Stimulated activated CD8-positive, alpha-beta memory T cell treated with anti-CD3 and anti-CD28 coated beads, Interleukin-15, amount 100 ng/mL, for 4 hours (primary cell): ENCODE measurements at places on chromosomes 11 and 22.

- no peak for DNase-seq
Measured at GRCh38 chr11:45106440-45106839, 40.0 kb upstream of the PRDM11 start.

- DNase-seq: no peak
Measured at GRCh38 chr22:46408568-46409506, 73.3 kb downstream of the TRMU start.

DNA sequence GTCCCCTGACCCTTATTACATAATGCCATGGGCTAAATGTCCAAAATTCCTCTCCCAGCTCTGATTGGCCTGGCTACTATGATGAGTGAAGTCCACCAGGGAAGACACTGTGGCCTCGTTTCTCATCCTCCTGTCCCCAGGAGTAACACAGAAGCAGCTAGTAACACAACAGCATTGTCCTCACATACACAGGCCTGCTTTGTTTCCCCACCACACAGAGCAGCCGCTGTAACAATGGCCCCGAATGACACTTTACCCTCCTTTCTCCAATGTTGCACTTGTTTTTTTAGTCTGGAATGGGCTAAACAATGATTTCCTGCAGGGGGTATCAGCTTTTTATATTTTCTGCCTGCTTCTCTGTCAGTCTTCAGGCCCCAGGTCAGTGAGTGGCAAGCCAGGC is at the start of gene PRR5L:
Gene PRR5L (plus strand): TSS at position 363 of the 400 bp plus-strand sequence. CDS start 104,834 bp downstream, outside the sequence.
- no peak for DNase-seq

GRCh38 chr22:21797444-21798221 is 62.0 kb upstream of the YPEL1 start:
- DNase-seq: no peak

DNA sequence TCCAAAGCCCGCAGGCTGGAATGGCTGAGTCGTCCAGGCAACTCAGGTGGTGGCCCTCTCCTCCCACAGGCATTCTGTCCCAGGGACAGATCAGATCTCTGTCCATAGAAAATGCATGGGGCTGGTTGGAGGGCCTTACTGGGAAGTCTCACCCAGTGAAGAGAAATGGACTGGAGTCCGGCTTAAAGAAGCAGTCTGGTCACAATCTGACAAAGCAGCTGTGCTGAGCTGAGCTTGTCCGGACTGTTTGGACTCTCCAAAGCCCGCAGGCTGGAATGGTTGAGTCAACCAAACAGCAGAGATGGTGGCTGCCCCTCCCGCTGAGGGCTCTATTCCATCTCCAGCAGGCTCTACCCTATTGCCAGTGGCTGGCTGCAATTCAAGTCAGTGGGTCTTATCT is 14.4 kb upstream of the DEPDC7 start:
- no peak for DNase-seq

DNA sequence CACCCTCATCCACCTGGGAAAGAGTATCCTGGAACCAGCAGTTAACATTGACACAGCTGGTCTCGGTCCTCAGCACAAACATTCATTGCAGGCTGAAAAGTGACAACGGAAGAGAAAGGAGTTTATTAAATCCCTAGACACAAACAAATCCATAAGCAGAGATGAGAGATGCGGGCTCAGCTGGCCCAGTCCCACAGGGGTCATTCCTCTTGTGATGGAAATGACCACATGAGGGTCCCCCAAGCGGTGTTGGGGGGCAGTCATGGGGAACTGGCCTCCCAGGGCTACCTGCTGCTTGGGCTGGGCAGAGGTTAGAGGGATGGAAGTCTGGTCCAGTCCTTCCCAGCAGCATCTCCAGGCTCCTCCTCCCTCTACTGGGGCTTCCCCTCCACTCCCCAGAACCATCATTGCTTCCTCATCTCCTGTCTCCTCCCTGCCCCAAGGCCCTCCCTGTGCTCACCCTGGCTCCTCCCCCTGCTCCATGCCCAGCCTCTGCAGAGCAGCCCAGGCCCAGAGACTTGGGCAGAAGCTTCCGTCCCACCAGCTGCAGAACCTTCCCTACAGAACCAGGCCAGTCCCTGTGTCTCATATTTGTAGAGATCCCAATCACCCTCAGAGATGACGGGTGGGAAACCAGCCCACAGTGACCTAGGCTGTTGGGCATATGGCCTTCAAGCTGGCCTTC is 5.4 kb upstream of the IGLL5 start:
- DNase-seq: no peak

DNA sequence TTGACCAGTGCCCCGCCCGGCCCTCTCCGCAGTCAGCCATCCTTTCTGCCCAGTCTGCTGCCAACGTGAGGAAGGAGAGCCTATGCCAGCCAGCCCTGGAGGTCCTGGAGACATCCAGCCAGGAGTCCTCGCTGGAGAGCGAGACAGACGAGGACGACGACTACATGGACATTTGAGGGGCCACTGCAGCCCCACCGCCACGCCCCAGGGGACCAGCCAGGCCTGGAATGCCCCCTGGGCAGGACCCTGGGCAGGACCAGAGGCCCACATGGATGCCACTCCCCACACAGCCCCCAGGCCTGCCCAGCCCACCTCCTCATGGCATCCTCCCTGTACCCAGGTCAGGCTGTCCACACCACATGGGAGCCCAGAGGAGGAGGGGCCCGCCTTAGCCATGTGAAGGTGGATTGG is 3.3 kb upstream of the SUSD2 start:
- DNase-seq: no peak

DNA sequence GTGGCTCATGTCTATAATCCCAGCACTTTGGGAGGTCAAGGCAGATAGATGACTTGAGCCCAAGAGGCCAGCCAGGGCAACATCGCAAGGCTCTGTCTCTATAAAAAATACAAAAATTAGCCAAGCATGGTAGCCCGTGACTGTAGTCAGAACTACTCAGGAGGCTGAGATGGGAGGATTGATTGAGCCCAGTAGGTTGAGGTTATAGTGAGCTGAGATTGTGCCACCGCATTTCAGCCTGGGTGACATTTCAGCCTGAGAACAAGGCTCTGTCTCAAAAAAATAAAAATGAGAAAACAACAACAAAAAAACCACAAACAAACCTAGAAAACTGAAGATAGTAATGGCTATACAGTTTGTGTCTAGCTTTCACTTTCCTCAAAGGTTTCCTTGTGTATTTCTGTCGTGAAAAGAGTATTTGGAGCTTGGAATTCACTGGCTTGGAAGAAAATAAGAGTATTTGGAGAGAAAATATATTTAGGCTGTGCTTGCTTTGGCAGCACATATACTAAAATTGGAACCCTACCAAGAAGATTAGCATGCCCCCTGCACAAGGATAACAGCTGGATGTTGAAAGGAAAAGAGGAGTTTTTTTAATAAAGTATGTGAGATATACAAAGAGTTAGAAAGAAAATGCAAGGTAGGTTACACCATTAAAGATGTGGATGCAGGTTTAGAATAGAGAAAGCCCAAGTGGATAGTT is 3.9 kb upstream of the BIRC3 start:
- DNase-seq: no peak

DNA sequence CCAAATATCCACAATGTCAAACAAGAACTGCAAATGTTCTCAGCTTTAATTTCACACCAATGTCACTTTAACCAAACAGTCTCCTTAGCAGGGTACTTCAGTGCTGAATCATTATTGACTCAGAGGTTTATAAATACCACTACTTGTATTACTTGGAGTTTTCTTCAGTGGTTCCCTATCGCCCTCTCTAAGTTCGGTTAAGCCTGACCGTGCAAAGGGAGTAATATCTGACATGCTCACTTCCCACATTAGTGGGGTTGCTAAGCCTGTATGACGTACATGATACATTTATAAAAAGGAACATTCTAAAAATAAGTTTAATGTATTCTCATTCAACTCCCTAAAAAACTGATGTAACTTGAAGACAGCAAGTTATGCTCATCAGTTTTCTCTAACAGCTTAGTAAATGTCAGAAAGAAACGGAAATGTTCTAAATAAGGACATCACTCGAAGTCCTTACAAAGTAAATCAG is 93.1 kb upstream of the ZC3H12C start:
- DNase-seq: no peak

DNA sequence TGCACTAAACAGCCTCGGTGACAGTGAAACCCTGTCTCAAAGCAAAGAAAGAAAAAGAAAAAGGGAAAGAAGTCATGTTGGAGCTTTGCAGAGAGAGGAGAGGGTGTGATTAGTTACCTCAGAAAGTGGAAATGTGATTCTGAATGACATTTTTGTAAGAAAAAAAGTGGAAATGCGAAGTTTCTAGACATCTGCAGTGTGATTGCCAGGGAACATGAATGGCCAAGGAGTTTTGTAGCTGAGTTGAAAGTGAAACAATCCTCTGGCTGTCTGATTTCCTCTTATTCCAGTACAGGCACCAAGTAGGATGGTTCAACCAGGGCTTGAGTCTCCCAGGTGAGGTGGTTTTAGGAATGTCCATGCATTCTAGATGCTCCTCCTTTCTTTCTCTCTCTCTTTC is 17.8 kb upstream of the SYVN1 start:
- DNase-seq: no peak

DNA sequence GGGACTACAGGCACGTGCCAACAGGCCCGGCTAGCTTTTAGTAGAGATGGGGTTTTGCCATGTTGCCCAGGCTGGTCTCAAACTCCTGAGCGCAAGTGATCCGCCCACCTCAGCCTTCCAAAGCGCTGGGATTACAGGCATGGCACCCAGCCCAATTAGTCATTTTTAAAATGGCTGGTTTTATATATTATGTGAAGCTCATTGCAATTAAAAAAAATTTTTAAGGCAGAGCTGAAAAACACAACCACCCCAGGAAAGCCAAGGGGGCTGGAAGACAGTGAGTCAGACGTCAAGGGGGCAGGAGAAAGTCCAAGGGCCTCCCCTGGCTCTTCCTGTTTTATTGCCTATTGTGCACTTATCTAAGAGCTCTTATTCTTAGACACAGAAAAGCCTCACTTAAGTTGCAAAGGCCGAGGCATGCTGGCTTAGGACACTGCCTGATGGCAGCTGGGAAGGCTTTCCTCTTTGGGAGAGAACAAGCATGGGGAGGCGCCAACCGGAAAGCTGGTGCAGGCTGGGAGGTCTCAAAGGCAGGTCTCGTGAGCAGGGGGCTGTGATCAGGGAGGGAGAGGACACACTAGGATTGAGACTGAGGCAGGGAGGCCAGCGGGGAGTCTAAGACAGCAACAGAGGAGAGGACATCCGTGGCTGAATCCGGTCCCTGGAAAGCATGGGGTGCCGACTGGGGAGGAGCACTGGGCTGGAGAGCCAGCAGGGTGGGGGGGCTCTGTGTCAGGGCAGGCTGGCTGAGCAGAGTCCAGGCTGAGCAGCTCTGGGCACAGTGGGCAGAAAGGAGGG is 11.1 kb upstream of the OSM start:
- DNase-seq: no peak

DNA sequence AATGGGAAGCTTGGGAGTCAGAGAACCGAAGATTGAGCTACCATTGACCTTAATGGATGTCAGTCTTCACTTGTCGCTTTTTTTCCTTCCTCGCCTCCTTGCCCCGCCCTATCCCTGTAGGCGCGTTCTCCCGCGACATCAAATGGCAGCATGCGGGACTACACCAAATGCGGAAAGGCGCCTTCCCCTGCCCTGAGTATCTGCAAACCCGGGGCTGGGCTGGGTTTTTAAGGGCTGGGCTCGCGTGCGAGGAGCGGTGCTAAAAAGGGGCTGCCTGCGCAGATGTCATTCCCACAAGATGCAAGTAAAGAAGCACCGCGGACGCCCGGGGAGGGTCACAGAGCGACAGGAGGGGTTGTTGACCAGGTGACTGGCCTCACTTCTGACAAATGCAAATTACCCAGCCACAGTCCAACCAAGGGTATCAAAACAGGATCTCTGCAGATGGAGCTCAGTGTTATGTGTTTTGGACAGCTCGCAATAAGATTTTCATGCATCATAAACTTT is 4.7 kb upstream of the FAM111B start:
- DNase-seq: no peak

- DNase-seq: no peak
Measured at GRCh38 chr11:47051217-47051616, 114.7 kb downstream of the CSTPP1 start.

- DNase-seq: no peak
Measured at GRCh38 chr11:24124876-24125275, 372.0 kb upstream of the LUZP2 start.

DNA sequence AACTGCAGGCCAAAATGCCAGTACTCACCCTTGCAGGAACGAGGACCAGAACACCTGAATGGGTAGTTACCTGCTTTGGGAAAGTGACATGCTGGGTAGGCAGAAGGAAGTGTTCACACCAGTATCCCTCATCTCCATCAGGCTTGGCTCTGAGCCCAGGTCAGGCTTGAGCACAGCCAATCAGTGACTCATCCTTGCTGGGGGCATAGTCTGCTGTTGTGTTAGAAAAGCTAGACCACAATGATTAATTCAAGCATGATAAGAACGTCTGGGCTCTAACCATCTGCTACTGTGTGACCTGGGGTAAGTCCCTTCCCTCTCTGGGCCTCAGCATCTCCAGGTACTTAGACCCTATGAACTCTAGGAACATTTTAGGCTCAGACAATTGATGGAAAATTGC is 450.4 kb downstream of the MIAT start:
- DNase-seq: no peak

GRCh38 chr11:65639623-65640482 is 2.0 kb downstream of the SIPA1 start:
- no peak for DNase-seq

DNA sequence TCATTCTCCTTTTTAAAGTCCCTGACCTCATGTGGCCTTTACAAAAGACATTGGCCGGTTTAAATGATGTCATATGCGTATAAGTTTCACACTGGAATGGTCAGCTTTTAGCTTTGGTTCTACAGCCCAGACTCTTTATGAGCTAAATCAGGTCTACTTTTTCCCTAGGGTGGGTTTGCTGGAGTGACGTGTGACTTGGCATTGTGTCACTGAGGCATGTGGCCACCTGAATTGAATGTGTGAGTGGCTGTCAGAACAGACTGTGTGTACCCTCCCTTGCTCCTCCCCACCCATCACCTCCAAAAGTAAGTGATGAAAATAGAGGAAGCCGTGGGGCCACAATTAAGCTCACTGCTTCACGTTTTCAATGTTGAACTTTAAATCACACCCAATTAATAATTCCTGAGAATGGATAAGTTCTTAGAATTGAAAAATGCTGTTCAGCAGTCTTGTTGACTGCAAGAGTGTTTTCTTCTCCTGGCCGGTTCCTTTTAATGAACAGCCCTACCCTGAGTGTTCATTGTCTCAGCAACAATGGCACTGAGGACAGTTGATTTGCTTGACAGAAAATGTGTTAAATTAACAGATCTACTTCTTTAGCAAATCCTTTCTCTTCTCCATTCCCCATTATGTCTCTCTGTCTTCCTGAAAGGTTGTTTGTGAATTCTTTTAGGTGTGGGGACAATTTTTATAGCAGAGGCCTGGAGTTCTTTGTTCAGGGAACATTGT is 11.3 kb downstream of the CECR2 start:
- DNase-seq: no peak

- DNase-seq: no peak
Measured at GRCh38 chr11:36931139-36931538, 333.1 kb upstream of the RAG2 start.
